Caki2 (cell line): ENCODE measurements at places on chromosomes 4 and X. TPM values are rescaled to one million over a fixed set of nuclear protein-coding genes. Genes with fewer than 3 reads are reported as not detected.

- DNase-seq = no peak
These were observed 136.4 kb upstream of the GUCY1A1 start for GRCh38 chr4:155530290-155530689.

- DNase-seq = no peak
These were observed 236.2 kb upstream of the NUDT6 start for GRCh38 chr4:123158576-123158975.

The UGT2B17 gene
- total RNA-seq = not detected in 2 replicates

GRCh38 chrX:123322536-123322935 lies 138.5 kb downstream of the GRIA3 start:
- DNase-seq = no peak
